NCI-H2171 (cell line): ENCODE measurements at places on chromosomes 13 and 19.

GRCh38 chr13:23146811-23147625 is 33.8 kb upstream of the SGCG start:
- DNase-seq = no peak

GRCh38 chr13:111042661-111043226 is 72.4 kb upstream of the ARHGEF7 start:
- no peak for DNase-seq

GRCh38 chr19:807627-808422 is 10.6 kb downstream of the PTBP1 start:
- DNase-seq = no peak

- DNase-seq = no peak
These were observed 12.2 kb downstream of the PRKCSH start for GRCh38 chr19:11447347-11448262.

GRCh38 chr13:22496803-22497508 is 683.8 kb upstream of the SGCG start:
- no peak for DNase-seq
